ENCODE measurements at places on chromosomes 16 and 17.
A peak's percentile ranks its signal among the peaks of the same experiment; 100 is the strongest.

- no peak for DNase-seq
These were observed 79.7 kb downstream of the AIPL1 start for GRCh38 chr17:6355196-6355595.

DNA sequence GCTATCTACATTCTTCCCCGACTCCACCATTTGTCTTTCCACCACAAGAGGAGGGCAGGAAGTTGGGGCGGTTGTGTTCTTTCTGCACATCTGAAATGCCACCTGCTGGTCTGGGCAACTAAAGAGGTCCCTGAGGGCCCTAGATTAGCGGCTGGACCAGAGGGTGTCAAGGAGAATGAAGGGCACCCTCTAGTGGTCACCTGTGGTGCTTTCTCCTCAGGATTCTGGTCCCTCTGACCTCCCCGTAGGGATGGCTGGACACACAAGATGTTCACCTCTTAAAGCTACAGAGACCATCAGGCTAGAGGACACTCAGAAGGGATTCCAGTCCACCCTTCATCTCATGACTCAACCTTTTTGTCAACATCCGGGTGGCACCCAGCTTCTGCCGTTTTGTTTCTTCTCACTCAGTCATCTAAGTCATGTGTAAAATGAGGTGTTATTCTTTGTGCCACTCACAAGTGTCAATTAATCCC lies 2.9 kb upstream of the SCIMP start:
- peak; percentile 30 for DNase-seq

DNA sequence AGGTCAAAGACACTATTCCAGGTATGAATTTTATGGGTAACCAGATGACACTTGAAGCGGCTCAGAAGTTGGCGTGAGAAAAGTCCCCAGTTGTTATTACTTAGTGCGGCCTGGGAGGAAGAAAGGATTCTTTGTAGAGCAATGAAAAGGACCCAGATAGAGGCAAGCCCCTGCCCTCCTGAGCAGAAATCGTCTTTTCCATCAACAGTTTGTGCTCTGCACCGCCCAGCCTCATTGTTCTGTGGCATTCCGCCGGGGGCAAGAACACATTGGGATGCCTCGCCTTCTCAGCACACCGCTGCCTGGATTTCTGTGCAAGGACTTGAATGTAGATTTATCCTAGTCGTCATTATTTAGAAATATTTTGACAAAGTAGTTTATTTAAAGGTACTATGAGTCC lies 32.7 kb upstream of the CRHR1 start:
- no peak for DNase-seq

GRCh38 chr17:49899191-49899485 lies 51.3 kb upstream of the TAC4 start:
- no peak for DNase-seq

GRCh38 chr17:61238455-61238933 lies 161.1 kb upstream of the TBX2 start:
- no peak for DNase-seq

- DNase-seq, result no peak
These were observed 358.7 kb upstream of the CA10 start for GRCh38 chr17:52517176-52517575.

DNA sequence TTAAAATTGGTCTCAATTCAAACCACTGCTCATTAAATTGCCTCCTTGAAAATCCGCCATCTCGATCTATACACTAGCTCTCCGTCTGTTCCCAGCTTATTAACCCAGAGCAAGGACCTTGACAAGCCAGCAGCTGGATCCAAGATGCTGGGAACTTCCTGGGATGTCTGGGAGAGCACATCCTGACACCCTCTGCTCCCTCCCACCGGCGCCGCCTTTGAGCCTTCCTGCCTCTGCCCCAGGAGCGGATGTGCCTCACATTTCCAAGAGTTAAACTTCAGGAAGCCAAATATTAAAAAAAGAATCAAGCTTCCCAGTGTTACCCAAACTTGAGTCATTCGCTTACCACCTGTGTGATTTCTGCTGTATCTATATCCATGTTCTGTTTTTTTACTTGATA lies 107.9 kb downstream of the HAPSTR1 start:
- peak; percentile 82 for DNase-seq

DNA sequence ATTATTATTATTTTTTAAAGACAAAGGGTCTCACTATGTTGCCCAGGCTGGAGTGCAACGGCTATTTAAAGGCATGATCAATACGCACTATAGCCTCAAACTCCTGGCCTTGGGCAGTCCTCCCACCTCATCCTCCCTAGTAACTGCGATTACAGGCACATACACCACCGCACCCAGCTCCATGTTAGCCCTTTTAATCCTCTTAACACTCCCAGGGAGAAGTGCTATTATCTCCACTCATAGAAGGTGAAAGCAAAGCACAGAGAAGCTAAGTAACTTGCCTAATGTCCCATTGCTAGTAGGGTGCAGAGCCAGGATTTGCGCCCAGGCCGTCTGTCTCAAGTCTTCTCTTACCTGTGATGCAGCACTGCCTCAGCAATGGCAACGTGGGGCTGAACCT lies 5.0 kb downstream of the HAS3 start:
- DNase-seq, result no peak

DNA sequence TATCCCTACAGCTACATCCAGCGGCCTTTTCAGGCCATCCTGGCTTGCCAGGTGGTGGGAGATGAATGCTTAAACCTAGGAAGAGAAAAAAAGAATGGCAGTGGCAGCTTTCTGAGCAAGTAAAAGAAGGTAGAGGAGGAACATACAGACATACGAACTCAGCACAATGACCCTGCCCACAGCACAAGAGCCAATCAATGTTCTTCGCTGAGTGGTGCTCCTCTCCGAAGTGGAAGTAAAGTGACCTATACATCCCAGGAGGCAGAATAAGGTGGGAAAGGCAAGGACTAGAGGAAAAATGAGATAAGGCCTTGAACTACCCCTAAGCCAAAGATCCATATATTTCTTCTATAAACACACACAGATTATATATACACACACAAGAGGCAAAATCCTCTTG lies 28.7 kb downstream of the USP31 start:
- no peak for DNase-seq

- DNase-seq, result no peak
These were observed 100.4 kb upstream of the GSE1 start for GRCh38 chr16:85512808-85513115.

DNA sequence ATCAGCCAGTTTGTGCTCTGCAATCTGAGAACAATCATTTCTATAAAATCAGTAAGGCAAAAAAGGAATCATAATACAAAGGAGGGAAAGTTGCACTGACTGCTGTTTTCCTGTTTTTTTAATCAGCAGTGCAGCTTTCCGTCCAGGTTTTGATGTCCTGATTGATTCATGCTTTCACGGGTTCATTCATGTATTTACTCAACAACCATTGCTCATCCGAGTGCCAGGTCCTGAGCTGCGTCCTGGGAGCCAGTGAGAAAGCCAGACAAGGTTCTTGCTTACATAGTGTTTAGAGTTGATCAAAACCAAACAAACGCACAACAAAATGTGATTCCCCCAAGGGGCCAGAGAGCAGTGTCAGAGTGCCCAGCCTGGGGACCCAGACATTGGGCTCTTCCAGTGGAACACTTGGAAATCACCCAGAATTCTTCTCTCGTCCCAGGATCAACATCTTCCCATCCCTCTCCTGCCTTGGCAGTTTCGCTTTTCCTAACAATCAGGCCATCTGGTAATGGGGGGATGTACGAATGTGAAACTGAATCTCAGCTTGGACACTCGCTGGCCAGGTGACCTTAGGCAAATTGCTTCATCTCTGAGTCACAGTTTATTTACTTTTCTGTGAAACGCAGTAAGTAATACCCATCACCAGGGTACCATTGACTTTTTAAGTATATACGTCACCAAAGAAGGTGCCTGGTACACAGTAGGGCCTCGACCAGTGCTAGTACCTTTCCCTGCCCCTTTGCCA lies 13.3 kb upstream of the C1QL1 start:
- DNase-seq, result no peak

Data from kidney capillary endothelial cell (primary cell).